NCI-H187 (cell line): ENCODE measurements at places on chromosomes 4 and X.

- no peak for DNase-seq
Measured at GRCh38 chr4:4968161-4968725, 51.0 kb downstream of the CYTL1 start.

- no peak for DNase-seq
Measured at GRCh38 chrX:37958525-37959211, 47.7 kb upstream of the SYTL5 start.

- no peak for DNase-seq
Measured at GRCh38 chrX:19860571-19860970, 26.8 kb downstream of the SH3KBP1 start.

DNA sequence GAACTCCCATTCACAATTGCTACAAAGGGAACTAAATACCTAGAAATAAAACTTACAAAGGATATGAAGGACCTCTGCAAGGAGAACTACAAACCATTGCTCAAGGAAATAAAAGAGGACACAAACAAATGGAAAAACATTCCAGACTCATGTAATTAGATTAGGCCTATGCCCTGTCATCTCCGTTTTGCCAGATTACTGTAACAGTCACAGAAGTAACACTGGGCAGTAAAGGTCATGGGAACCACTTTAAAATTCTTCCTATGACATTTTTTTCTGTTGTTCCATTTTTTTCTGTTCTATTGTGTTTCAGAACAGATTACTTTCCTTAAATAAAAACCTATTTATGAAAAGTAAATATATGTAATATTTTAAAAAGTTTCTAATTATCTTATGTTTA is 199.4 kb upstream of the CENPE start:
- no peak for DNase-seq
